ENCODE measurements at places on chromosomes 2 and 18.

DNA sequence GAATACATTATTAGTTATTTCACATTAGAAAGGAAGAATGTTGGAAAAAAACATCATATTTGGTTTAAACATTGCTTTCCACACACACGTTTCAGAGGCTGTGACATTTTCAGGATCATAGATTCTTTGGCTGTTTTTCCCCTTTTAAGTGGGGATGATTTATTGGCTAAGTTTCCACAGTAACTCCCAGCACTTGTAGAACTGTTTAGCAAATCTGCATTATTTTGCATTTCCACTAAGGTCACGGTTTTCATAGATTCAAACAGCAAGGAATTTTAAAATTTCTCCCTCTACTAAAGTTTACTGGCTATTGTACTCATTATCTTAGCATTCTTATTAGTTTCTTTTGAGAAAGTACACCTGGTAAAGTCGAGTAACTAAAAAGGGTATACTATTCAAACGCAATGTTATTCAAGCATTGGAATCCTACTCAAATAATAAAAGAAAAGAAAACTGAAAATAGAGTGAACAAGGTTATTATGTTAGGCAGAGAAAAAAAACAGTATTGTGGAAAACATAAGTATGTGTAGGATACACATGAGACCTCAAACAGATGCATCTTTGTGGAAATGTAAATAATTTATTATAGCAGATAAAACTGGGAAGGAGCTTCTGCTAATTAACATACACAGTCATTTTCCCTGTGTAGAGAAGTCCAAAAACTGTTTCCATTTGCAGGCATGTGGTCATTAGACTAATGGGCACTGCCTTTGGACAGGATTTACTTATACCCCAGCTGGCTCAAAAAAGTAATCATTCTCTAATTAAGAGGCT is 633.8 kb downstream of the NRXN1 start:
- DNase-seq: no peak

- DNase-seq: peak; percentile 30
These were observed 18.6 kb downstream of the THNSL2 start for GRCh38 chr2:88188748-88189147.

DNA sequence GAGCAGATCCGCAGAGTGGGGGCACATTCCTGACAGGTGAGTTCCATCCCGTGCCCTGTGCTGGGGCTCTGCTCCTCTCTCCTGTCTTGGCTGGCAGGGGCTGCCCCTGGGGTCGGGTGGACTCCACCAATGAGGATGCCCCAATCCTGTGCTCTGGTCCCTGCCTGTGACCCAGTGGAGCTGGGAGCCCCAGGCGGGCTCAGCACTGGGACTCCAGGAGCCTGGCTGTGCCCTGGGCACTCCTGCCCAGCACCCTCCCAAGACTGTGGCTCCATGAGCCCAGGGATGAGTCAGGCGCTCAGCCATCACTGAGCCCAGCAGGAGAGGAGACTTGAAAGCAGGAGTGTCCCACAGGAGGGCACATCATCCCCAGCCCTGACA is 53.9 kb downstream of the MBP start:
- no peak for DNase-seq

DNA sequence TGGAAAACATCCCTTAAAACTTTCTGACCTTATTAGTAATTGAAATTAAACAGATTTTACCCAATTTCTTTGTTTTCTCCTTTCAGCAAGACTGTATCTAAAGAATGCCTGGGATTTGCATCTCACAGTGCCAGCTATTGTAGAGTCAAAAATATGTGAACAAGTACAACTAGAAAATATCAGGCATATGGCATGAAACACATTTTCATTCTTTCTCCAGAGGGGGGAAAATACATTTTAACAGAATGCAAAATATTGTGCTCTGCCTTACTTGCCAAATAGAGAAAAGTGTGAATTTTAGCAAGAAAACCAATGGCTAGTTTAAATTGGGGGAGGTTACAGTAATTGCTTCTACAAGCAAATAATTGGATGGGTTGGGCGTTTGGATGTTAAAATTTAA is 366.6 kb upstream of the FIGN start:
- DNase-seq: no peak

GRCh38 chr2:177900082-177900481 is 172.5 kb downstream of the PDE11A start:
- no peak for DNase-seq

- DNase-seq: no peak
These were observed 247.0 kb upstream of the SYT4 start for GRCh38 chr18:43524260-43524659.

DNA sequence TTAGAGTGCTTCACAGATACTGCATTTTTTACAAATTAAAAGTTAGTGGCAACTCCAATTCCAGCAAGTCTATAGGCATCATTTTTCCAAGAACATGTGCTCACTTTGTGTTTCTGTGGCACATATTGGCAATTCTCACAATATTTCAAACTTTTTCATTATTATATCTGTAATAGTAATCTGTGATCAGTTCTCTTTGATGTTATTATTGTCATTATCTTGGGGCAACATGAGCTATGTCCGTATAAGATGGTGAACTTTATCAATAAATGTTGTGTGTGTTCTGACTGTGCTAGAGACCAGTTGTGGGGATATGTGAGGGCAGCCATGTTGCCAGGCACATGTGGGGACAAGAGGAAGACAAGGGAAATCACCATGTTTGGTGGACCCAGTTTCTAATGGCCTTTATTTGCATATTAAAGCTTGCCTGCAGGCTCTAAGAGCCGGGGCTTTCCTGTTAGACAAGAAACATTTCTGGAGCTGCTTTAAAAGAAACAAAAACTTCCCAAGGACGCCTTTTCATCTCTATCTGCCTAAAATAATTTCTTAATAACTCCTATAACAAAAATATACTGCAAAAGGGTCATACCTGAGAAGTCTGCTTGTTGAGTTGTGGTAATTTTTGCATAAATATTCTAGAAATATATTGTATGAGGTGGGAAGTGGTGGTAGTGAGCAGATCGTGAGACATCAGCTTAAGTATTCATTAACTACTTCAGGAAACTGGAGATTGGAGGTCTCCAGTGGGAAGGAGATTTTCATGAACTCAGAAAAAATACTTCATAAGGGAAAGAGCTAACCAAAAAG is 37.2 kb downstream of the KYNU start:
- no peak for DNase-seq

DNA sequence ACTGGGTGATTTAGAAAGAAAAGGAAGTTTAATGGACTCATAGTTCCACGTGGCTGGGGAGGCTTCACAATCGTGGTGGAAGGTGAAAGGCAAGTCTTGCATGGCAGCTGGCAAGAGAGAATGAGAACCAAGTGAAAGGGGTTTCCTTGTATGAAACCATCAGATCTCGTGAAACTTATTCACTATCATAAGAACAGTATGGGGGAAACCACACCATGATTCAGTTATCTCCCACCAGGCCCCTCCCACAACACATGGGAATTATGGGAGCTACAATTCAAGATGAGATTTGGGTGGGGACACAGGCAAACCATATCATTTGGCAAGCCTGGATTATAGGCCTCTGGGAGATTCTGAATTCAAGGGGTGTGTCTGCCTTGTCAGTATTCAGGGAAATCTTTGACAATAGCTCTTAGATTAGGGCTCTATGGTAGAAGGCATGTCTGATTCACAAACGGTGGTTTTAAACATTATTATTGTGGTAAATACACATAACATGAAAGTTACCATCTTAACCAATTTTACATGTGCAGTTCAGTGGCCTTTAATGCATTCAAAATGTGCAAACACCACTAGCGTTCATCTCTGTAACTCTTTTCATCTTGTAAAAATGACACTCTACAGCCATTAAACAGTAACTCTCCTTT is 15.3 kb upstream of the PLB1 start:
- no peak for DNase-seq

DNA sequence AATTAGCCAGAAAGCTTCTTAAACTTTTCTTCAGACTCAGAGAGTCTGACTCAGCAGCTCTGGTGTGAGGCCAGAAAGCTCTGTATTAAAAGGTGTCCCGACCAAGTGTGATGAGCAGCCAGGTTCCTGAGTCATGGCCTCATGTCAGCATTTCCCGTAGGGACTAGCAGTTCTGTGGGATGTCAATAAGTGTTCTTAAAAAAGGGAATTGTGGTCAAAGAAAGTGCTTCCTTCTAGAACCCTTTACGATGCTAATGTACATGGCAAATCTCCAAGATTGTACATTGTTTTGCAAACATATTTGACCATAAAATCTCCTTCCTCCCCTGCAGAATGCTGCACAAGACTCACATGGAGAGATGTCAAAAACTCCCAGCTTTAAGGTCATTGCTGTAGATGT is 80.1 kb downstream of the PLA2R1 start:
- DNase-seq: no peak

DNA sequence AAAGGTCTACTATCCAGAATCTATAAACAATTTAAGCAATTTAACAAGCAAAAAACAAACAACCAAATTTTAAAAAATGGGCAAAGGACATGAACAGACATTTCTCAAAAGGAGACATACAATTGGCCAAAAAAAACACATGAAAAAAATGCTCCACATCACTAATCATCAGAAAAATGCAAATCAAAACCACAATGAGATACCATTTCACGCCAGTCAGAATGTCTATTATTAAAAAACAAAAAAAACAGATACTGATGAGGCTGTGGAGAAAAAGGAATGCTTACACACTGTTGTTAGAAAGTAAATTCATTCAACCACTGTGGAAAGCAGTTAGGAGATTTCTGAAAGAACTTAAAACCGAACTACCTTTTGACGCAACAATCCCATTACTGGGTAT is 66.4 kb upstream of the SESTD1 start:
- DNase-seq: no peak
